ENCODE measurements at places on chromosomes 12 and 14. TPM values are rescaled to one million over a fixed set of nuclear protein-coding genes. Genes with fewer than 3 reads are reported as not detected.

Gene FOXN4
- total RNA-seq: not detected

DNA sequence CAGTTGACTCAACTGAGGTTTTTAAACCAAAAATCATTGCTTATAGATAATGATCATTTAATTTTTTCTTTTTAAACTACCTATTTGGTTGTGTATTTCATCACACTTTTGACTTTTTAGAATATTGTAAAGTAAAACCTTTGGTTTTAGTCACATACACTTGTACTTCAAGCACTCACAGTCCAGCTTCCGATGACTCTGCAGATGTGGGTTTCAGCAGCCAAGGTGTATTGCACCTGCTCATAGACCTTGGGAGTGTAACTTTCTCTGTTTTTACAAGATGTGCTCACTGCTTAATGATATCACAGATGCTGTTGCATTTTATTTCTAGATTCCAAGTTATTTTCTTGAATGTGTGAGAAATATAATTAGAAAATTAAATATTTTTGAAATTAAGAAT lies 188.3 kb upstream of the SLC38A2 start:
- no peak for DNase-seq

DNA sequence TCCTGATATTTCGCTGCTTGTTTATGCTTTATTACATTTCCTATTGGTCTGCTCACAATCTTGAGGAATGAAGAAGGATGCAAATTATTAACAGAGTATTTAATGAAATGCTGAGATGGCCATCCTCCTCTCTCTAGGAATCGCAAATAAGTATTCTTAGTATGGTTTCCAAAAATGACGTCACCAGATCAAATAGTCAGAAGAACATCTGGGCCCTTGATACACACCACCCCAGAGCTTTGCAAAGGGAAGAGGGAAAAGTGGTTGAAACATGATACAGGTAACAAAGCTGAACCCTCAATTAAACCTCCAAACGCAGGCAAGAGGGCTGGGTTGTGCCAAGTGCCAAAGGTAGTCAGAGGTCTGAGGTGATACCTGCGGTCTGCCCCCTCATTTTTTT lies 107.3 kb downstream of the BCL11B start:
- peak; percentile 15 for DNase-seq

- DNase-seq: no peak
Observed at GRCh38 chr14:66131111-66131510, 355.1 kb upstream of the CCDC196 start.

DNA sequence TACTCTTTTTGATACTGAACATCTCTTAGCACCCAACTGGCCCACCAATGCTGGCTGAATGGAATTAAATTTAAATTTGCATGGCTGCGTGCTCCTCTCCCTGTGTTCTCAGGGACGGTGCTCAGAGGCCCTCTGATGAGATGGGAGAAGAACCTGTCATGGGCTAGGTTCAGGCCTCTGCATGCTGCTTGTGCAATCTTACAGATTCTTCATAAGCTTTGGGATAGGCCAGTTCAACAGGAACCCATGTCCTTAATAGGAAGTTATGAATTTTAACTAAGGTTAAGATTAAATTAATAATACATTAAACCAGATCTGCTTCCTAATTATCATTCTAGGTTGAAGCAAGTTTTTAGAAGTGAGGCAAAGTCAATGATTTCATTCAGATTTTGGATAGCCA lies 119.7 kb upstream of the LRIG3 start:
- DNase-seq: no peak

Gene RNASE2
- total RNA-seq: 0.82 TPM

Gene DDX11
- total RNA-seq: 36.6 TPM

Gene KLHL33
- 1.9 TPM for total RNA-seq

- peak; percentile 56 for DNase-seq
Observed at GRCh38 chr14:104724407-104724980, 465 bp downstream of the ADSS1 start.

- DNase-seq: peak; percentile 57
Observed at GRCh38 chr12:30019366-30020140, 235.8 kb upstream of the TMTC1 start.

Gene PDE3A
- 25.8 TPM for total RNA-seq

- no peak for DNase-seq
Observed at GRCh38 chr12:49953961-49954846, 3.7 kb downstream of the AQP2 start.

Gene MYBPC1
- 2,862 TPM for total RNA-seq

DNA sequence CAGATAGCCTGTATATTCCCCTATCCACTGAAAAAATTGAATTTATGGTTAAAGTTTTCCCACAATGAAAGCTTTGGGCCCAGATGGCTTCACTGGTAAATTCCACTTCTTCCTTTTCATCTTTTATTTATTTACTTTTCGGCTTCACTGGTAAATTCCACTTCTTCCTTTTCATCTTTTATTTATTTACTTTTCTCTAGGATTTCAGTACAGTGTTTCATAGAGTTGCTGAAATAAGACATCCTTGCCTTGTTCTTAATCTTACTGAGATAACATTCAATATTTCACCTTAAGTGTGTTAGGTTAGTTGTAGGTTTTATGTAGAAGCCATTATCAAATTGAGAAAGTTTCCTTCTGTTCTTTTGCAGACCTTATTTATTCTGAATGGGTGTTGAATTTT lies 18.9 kb upstream of the KLRG1 start:
- DNase-seq: no peak

DNA sequence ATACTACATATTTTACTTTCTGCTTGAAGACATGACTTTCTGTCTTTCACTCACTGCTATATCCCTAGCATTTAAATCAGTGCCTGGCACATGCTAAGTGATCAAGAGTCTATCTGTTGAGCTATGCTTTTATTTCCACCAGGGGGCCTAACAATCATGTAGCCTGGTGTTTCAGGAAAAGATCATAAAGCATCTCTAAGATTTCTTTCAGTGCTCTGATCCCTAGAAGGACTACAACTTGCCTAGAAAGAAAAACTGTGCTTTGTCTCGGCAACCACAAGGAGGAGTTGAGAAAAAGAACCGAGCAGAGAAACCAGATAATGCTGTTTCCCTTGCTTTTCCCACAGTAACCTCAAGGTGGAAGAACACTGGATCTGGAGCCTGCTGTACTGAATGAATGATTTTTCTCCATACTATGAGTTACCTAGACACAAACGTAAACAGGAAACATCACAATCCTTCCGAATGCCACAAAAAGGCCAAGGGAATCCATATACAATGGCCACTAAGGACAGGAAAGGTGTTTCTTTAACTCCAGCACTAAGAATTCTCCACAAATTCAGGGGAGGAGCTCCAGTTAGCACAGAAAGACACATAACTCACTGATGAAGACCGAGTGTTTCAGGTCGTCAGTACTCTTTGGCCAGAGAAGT lies 1.2 kb downstream of the CRY1 start:
- DNase-seq: peak; percentile 95

GRCh38 chr12:102234599-102234998 lies 37.0 kb upstream of the PMCH start:
- DNase-seq: no peak

GRCh38 chr14:74834692-74835392 lies 41.1 kb downstream of the PROX2 start:
- DNase-seq: no peak

DNA sequence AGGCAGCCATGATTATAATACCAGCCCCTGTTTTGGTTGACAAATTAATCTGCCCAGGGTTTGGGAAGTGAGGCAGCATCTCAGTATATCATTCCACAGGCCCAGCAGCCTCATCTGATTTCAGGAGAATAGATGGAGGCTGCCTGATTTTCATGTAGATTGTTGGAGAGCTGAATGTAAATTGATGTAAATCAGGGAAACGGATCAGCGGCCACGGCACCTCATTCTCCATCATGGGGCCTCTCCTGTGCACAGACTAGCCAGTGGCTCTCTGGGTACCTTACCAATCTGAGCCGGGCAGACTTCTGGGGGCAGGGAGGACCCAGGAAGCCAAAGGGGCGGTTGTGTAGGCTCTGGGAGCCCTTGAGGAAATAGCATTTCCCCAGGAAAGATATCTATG lies 63.7 kb upstream of the GSC start:
- no peak for DNase-seq

DNA sequence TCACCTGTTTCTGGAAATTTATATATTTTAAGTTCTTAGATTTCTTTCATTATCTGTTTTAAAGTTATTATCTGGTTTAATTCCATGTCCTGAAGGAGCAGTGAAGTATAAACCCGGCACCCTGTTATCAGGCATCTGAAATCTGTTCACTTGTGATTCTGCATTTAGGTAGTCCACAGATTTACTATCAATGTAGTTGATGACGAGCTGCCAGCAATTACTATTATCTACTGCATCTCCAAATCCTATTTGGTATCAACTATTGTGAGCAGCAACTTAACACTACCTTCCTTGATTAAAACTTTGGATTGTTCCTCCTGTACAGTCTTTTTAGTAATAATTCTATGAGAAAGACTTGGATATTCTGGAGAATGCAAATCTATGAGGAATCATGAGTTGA lies 36.1 kb downstream of the PRORP start:
- no peak for DNase-seq

- no peak for DNase-seq
Observed at GRCh38 chr14:98101323-98101722, 1170.7 kb downstream of the BCL11B start.

- no peak for DNase-seq
Observed at GRCh38 chr12:66111605-66112004, 18.9 kb downstream of the LLPH start.

DNA sequence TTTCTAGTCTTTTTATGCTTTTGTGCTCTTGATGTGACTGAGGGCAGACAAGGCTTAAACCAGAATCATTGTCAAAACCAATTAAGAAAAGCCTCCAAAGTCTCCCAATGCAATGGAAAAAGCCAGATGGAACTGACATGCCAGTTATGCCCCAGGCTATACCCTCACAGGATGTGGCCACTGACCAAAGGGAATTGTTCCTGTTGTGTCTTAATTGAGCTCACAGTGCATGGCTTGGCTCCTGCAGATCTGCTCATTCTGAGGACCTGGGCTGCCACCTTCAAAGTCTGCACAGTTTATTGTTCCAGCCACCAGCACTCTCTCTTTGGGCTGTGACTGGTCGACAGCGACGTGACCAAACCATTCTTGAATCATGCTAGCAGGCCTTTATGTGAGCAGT lies 17.1 kb upstream of the BICD1 start:
- no peak for DNase-seq

Gene CCDC88C
- 29.8 TPM for total RNA-seq

DNA sequence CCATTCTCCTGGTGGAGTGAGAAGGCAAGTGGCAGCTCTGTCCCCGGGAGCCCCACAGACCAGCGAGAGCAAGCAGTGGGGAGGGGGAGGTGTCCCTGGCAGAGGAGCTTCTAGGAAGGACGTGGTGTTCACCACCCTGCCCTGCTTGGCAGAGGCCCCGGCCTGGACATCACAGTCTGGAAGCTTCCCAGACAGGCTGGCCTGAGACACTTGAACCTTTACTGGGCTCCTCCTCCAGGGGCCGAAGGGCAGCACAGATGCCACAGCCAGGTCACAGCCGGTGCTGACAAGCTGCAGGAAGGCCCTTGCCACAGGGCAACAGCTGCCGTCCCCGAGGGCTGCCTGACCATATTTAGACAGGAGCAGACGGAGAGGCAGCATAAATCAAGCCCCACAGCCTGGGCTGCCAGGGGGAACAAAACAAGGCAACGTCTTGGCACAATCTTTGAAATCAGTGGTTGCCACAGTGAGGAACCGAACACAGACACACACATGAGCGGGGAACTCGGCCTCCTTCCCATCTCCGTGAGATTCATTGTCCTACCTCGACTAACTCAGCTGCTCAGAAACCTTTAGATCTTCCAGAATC lies 28.5 kb downstream of the PRIMA1 start:
- peak; percentile 85 for DNase-seq

DNA sequence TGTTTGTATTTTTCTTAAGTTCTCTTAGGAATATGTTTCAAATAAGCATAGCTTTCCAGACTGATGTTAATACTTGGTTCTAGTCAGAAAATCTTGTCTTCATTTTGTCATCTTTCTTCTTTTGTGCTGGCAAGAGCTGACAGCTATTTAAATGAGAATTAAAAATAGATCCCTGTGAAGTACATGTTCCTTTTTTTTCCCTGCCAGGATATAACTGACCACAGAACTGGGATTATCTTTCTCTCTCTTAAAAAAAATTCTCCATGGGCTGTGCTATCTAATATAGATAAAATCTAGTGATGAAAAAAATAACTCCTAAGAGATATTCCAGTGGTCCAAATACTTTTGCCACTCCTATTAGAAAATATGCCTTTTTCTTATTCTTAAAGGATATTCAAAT lies 163.4 kb downstream of the AKAP6 start:
- DNase-seq: peak; percentile 56

- DNase-seq: no peak
Observed at GRCh38 chr12:131565267-131566015, 145.4 kb upstream of the SFSWAP start.

GRCh38 chr12:32448586-32448985 lies 49.2 kb downstream of the FGD4 start:
- no peak for DNase-seq

Gene KCNJ8
- 50.1 TPM for total RNA-seq

Gene FLVCR2
- total RNA-seq: 6.9 TPM

DNA sequence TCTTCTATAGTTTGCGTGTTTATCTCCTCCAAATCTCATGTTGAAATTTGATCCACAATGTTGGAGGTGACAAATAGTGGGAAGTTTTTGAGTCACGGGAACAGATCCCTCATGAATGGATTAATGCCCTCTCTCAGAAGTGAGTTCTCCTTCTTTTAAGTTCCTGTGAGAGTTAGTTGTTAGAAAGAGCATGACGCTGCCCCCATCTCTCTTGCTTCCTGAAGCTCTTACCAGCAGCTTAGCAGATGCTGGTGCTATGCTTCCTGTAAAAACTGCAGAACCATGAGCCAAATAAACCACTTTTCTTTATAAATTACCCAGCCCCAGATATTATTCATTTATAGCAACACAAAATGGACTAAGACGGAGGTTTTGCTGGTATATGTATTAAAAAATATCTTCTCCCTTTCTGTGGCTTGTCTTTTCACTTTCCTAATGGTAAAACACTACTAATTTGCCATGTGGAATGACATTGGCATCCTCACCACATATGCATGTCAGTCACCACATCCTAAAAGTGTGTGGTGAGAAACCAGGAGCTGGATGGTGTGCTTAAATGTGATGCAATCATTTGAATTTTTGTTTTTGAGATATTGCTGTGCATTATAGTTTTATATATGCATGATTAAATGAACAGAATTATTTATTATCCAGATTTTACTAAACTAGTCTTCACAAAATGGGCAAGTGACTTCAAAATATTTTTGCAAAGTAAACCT lies 449.3 kb downstream of the ADAMTS20 start:
- DNase-seq: no peak

DNA sequence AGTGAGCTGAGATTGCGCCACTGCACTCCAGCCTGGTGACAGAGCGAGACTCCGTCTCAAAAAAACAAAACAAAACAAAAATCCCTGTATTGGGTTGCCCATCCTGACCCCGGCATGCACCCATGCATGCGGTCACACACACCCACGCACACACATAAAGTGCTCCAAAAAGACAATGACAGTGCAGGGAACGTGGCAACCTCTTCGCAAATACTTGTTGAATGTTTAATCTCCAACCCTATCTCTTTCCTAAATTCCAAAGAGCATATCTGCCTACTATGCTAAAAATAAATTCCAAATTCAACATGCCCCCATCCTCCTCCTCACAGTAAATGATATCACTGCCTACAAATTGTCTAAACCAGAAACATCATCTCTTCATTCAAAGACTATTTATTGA lies 13.5 kb downstream of the SLC7A7 start:
- DNase-seq: no peak

Gene SARNP
- total RNA-seq: 51.6 TPM

- DNase-seq: no peak
Observed at GRCh38 chr12:13707829-13708228, 273.6 kb downstream of the GRIN2B start.

- DNase-seq: peak; percentile 74
Observed at GRCh38 chr12:3158851-3159465, 81.8 kb downstream of the TSPAN9 start.

Gene HAL
- 0.51 TPM for total RNA-seq

GRCh38 chr12:6352193-6353173 lies 10.6 kb upstream of the TNFRSF1A start:
- no peak for DNase-seq

All from tongue (tissue), 3 donors.